ENCODE measurements at places on chromosomes 7 and 10. TPM values are rescaled to one million over a fixed set of nuclear protein-coding genes. Genes with fewer than 3 reads are reported as not detected.
A peak's percentile ranks its signal among the peaks of the same experiment; 100 is the strongest.

DNA sequence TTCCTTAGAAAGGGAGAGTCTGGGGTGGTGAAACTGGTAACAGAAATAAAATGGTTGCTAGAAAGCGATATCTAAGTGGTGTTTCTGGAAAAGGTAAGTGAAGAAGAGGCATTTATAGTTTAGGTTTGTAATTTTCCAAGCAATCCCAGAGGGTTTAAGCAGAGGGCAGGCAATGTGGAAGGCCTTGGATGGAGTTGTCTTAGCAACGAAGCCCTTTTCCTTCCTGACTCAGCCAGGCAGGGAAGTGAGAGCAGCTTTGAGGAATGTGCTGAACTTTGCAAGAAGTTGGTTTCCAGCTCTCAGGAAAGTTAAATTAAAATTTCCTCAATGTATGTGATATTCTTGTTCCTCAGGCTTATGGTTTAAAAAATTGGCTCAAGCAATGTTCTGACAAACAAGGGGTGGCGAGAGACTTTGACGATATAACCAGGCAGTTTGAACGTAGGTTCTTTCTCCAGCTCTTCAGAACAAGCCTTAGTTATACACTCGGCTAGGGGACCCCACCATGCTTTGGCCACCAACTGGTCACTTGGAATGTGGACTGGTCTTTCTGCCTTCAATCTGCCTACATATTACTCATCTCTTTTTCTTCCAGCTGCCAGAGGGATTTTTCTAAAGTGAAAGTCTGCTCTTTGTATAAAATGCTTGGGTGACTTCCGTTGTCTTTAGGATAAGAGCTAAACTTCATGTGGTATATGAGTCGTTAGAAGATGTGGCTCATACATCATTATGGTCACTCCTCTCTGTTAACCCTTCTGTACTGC, 66.9 kb upstream of the SLC25A13 start:
- peak; percentile 57 for DNase-seq

- DNase-seq: no peak
Observed at GRCh38 chr10:19480353-19480752, 335.9 kb upstream of the PLXDC2 start.

DNA sequence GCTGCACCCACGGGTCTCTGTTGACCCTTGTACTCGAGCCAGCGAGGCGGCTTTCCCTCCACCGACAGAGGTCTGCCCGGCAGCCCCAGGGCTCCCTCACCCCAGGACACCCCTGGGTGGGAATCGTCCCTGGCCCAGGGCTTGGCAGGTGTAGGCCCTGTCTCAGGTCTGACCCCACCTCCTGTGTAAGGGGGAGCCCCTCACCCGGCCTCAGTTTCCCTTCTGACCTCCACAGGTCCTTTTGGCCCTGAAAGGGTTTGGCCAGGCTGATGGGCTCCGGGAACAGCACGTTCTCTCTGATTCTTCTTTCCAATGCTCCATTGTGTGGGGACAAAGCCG, 25.0 kb upstream of the ELFN1 start:
- no peak for DNase-seq

DNA sequence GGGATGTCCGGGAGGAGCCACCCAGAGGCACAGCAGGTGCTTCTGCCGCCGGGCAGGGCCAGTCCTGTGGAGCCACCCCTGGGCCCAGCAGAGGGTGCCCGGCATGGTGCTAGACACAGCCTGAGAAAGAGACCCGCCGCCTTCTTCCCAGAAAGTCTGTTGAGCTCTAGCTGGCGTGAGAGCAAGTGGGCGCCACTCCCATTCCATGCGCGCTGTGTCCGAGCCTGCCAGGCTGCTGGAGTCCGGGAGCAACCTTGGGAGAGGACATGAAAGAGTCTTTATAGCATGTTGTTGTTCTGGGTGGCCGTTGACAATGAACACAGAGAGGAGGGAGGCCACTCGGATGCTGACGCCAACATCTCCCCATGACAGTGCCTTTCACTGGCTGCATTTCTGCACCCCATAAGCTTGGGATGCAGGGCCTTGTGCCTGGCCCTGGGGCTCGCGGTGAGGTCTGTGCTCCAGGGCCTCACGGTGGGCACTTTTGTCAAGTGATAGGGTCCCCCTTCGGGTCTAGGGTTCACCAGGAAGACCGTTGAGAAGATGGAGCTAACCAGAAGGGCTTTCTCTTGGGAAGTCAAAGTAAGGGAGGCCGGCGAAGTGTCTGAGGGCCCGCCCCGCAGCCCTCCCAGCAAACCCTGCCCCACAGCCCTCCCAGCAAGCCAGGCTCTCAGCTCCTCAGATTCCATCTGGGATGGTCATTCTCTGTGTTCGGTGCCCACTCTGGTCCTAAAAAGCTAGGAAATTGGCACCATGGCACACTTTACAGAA, 47.3 kb downstream of the NKX6-2 start:
- no peak for DNase-seq

DNA sequence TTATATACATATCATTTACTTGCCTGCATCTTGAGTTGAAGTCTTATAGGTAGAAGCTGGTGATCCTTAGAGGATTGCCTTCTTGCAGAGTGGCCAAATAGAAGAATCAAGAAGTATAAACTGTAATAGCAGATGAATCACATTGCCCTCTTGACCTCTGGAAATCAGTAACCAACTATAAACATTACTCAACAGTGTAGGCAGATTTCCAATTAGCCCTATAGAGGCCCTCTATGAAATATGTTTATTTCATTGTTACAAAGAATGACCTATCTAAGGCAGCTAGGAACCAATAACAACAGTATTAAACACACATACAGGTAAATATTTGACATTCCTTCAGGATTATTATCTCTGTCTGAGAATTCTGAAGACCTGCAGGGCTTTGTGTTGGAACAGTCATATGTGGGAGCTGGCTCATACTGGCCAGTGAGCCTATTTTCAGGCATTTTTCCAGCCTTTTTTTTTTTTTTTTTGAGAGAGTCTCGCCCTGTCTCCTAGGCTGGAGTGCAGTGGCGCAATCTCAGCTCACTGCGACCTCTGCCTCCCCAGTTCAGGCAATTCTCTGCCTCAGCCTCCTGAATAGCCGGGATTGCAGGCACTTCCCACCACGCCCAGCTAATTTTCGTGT, 7.2 kb upstream of the SRI start:
- no peak for DNase-seq

DNA sequence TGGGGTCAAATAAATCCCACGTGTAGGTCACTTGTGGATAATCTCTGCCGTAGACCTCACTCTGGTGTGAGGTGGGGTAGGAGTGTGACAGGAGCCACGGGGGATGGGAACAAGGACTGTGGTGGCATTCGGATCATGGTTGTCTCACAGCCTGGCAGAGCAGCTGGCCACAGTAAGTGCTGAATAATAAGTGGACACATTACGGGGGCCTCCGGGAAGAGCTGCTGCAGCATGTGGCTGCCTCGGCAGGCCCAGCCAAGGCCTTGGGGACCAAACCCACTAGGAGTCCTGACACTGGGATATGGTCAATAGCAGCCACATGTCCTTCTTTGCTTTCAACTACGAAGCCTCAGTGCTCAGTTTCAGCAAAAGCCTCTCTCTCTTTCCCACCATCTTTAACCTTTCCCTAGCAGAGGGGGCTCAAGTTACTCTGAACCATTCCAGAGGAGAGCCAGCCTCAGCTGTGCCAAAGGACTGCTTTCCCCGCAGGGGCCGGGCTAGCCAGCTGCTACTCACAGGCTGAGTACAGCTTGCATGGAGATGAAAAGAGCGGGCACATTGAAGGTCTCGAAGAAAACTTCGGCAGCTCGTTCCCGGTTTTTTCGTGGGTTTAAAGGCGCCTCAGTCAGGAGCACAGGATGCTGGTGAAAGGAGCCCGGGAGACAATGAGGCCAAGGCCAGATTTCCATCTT, 17.3 kb downstream of the ACTR1A start:
- peak; percentile 13 for DNase-seq

- no peak for DNase-seq
Observed at GRCh38 chr7:51121931-51122425, 194.6 kb downstream of the COBL start.

DNA sequence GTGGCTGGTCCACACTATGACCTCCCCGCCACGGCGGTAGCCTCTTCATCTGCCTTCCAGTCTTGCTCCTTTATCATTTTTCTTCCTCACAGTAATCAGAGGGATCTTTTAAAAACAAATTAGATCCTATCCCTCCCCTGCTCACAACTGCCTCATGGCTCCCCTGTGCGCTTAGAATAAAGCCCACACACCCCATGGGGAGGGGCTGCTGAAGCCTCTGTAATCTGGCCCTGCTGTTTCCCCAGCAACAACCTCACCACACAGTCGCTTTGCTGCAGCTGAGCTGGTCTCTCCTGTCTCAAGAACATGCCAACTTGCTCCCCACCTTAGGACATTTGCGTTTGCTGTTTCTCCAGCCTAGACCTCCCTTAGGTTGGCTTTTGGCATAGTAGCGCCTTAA, 41.0 kb downstream of the SP8 start:
- no peak for DNase-seq

- no peak for DNase-seq
Observed at GRCh38 chr7:121966935-121967332, 94.0 kb downstream of the PTPRZ1 start.

DNA sequence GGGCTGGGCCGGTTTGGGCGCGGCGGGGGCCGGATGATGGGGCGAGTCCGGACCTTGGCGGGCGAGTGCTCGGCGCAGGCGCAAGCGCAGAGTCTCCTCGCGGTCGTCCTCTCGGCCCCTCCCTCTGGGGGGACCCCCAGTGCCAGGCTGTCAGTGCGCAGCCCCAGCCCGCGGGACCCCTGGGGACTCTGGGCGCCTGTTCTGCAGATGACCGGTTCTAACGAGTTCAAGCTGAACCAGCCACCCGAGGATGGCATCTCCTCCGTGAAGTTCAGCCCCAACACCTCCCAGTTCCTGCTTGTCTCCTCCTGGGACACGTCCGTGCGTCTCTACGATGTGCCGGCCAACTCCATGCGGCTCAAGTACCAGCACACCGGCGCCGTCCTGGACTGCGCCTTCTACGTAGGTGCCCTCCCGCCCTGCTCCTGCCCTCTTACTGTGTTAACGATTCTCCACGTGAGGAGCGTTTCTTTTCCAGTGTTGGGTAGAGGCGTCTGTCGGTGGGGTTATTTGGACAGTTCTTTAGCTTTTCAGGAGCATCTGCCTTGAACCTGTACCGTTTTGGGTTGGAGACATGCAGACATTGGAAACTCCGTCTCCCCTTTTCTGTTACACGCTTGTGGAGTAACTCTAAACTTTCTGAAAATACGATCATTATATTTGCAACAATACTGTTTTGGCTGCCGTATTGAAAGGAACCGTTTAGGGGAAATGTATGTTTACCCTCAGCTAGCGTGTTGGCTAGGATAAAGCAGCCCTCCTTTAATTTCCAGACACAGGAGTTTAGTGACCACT, 706 bp downstream of the BUB3 start:
- peak; percentile 86 for DNase-seq

GRCh38 chr7:116553168-116553964, 28.5 kb downstream of the CAV1 start:
- DNase-seq: no peak

- DNase-seq: no peak
Observed at GRCh38 chr7:46208635-46209525, 287.8 kb upstream of the IGFBP3 start.

GRCh38 chr10:63227207-63227895, 94.2 kb downstream of the NRBF2 start:
- DNase-seq: no peak

DNA sequence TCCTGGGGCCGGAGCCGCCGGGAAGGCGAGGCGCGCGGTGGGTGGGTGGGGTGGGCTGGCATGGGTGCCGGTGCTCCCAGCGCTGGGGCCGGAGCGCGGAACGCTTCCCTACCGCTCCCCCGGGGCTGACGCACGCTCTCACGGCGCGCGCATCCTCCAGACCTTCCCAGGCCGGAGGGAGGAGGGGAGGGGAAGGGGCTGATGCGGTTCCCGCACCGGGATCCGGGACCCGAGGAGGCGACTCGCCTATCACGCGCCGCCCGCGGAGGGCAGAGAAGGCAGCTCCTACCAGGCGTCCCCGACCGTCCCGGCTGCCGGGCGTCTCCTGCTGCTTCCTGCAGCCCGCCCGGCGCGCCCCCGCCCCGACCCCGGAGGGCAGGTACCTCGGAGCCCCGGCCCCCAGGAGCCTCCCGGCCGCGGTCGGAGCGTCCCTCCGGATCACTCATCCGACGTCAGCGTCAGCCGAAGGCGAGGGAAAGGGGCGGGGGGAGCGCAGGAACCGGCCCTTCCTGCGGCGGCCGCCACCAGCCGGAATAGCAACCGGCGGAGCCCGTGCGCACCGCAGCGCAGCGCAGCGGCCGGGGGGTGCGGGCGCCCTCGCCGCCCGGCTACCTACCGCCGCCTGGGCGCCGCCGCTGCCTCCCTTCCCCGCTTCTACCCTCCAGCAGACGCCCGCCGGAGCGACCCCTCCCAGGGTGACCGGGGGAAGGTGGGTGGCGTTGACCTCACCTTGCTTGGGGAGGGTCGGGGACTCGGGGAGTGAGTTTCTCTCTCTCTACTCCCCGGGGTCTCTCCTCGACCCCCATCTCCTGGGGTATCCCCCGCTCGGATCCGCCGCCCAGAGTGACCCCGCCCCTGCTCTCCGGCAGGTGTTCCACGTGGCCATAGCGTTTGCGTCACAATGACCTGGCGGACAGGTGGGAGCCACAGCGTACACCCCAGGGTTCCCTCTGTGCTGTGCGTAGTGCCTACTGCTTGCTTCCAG, at the start of gene ICA1:
TSS of gene ICA1 (minus strand) at position 457 of the 985 bp plus-strand sequence. CDS start 26,241 bp downstream, outside the sequence.
- peak; percentile 83 for DNase-seq

- DNase-seq: peak; percentile 89
Observed at GRCh38 chr7:116630932-116631671, 40.9 kb upstream of the MET start.

DNA sequence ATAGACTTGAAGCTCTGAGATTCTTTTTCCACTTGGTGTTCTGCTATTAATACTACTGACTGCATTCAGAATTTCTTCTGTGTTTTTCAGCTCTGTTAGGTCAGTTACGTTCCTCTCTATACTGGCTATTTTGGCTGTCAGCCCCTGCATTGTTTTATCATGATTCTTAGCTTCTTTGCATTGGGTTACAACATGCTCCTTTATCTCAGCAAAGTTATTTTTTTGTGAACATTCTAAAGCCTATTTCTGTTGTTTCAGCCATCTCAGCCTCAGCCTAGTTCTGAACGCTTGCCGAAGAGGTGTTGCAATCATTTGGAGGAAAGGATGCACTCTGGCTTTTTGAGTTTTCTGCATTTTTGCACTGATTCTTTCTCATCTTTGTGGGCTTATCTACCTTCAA, 201.5 kb upstream of the GNAI1 start:
- DNase-seq: no peak

- DNase-seq: no peak
Observed at GRCh38 chr7:41187322-41187721, 515.6 kb downstream of the INHBA start.

DNA sequence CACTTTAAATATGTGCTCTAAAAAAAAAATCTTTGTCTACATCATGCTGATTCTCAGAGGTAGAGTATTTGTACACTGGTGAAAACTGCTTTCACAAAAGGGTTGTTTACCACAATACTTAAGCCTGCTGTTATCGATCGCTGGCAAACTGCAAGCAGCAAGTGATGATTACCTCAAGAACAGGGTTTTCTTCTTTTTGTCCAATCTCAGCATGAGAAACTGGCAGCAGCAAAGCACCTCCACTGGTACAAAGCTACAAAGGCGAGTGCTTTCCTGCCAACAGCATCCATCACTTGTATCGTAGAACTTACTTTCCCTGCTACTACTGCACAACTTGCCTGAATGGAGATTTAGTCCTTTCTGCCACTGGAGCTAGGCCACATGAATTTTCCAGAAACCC, 276.5 kb downstream of the DGKB start:
- no peak for DNase-seq

GRCh38 chr7:26013551-26014083, 138.4 kb upstream of the NFE2L3 start:
- no peak for DNase-seq

NODAL gene
- total RNA-seq: not detected

NKX1-2 gene
- total RNA-seq: not detected

SPDYE9 gene
- not detected for total RNA-seq

CCL24 gene
- 1.1 TPM for total RNA-seq

KIF11 gene
- 1.7 TPM for total RNA-seq

Data from aorta (tissue), 5 donors.